ENCODE measurements at places on chromosomes 7 and 10.

DNA sequence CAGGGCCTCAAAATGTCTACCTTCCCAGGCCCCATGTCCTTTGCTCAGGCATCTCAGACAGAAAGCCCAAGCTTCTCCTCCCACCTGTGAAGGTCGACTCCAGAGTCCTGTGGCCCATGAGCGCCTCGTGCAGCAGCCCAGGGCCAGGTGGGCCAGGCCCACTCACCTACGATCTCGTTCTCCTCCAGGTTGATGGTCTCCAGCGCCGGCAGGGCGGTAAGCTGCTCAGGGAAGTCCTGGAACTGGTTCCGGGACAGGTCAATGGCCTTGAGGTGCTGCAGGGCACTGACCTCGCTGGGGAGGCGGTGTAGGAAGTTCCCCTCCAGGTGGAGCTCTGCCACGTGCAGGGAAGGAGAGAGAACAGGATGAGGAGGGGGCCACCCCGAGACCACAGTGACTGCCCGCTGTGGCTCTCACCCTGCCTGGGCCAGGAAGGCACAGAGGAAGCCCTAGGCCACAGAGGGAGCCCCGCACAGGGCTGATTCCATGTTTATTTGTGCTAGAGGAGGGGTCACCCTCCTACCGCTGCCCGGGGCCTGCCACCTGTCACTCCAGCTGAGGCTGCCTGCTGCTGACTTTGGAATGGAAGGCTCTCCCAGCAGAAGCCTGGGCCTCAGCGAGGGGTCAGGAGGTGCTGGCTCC lies 40.0 kb upstream of the NPFFR1 start:
- no peak for DNase-seq

GRCh38 chr10:11305825-11306593 lies 288.3 kb downstream of the CELF2 start:
- DNase-seq = no peak

GRCh38 chr7:75604408-75604807 lies 112.3 kb downstream of the SPDYE5 start:
- no peak for DNase-seq

GRCh38 chr7:11613292-11613930 lies 218.6 kb downstream of the THSD7A start:
- DNase-seq = no peak

- DNase-seq = no peak
Observed at GRCh38 chr7:151507806-151508205, 11.9 kb downstream of the RHEB start.

- DNase-seq = no peak
Observed at GRCh38 chr10:29600821-29601220, 34.0 kb downstream of the SVIL start.

DNA sequence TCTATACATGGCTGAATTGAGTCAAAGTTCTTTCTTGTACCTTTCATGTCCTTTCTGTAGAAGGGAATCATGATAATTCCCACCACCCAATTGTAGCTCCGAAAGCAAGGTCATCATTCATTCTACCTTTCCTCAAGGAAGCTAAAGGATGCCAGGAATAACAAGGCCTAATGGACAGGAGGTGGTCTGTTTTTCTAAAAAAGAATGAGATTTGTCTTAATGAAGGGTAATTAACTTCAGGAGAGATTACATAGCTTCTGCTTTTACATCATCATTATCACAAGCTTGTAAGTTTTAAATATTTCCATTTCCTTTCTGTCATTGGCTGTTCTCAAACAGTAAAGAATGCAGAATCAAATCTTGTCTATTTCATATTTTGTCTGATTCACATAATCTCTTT lies 249.5 kb upstream of the SORCS1 start:
- no peak for DNase-seq

DNA sequence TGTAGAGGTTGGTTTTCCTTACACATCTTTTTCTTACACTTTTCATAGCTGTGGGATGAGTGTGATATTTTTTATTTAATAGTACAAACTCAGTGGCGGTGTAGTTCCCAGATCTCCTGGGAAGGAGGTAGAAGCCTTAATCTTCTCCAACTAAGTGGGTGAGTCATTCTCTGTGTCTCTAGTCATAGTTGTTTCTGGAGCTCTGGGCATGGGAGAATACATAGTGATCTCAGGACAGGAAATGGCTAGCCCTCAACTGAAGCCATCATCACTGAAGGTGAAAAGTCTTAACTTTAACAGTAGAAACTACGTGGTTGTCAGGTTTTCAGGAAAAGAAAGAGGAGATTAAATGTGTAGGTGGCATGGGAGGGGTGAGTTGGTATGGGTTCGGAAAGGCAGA lies 319.4 kb upstream of the FZD8 start:
- no peak for DNase-seq

- no peak for DNase-seq
Observed at GRCh38 chr10:86712317-86712707, 44.0 kb downstream of the LDB3 start.

DNA sequence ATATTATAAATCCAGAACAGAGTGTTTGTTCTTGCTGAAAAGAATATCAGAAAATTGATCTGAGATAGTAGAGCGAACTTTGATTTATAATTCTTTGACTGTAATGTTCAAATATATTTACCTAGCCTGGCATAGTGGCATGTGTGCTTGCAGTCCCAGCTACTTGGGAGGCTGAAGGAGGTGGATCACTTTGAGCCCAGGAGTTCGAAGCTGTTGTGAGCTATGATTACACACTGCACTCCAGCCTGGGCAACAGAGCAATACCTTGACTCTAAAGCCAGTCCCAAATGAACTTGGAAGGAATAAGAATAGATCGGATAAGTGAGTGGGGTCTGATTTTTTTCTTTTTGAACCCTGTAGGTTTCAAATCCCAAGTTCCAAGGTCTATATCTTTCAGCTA lies 23.5 kb downstream of the GNG11 start:
- DNase-seq = no peak

GRCh38 chr7:343864-344607 lies 54.1 kb downstream of the FOXL3 start:
- no peak for DNase-seq

GRCh38 chr10:30011396-30011795 lies 48.0 kb downstream of the JCAD start:
- no peak for DNase-seq

DNA sequence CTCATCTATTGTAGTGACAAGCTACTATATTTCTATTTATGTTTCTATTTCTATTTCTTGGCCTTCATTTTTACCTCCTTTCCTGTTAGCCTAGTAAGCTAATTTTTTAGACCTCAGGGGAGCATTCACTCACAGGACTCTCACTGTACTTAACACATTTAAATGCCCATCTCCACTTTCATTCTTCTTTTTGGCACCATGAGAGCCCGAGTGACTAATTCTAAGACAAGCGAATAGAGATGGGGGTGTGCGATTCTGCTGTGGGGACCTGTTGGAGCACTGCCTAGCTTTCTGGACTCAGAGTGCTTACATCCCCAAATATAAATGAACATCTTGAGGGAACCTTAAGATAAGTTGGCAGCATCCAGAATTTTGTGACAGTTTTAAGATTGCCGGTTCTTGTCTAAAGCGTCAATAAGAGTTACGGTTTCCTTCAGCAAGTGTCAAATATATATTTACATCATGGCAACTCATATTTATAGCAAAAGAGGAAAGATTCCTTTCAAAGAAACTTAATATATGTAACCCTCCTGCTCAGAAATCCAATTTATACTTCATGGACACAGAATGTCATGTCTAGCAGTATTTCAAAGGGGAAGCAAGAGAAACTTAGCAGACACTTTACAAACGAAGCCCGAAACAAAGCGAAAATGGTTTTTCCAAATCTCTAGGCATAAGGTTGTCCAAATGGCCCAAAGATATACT lies 54.1 kb upstream of the AFAP1L2 start:
- DNase-seq = no peak

DNA sequence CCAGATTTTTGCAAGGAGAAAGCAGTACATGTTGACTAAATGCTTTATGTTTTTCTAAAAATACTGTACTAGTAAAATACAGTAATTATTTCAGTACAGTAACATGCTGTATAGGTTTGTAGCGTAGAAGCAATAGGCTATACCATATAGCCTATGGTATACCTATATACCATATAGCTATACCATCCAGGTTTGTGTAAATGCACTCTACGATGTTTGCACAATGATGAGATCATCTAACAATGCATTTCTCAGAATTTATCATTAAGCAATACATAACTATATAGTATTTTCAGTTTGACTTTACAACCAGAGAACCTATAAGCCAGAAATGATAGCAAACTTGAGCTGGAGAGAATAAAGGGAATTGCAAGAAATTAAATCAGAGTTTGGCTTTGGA lies 109.7 kb upstream of the DNAJB12 start:
- no peak for DNase-seq

GRCh38 chr7:1459920-1460820 lies 900 bp upstream of the MICALL2 start:
- no peak for DNase-seq

GRCh38 chr7:74338366-74339108 lies 49.3 kb downstream of the CLIP2 start:
- DNase-seq = no peak

GRCh38 chr7:154353355-154353767 lies 301.2 kb downstream of the DPP6 start:
- DNase-seq = no peak

Measured in stimulated activated CD4-positive, alpha-beta T cell treated with anti-CD3 and anti-CD28 coated beads, Interleukin-1b, Interleukin-23, amount 100 ng/mL, for 1 hour (primary cell).